ENCODE measurements at places on chromosomes 5 and 9.

GRCh38 chr5:74950836-74951515 lies 84.8 kb upstream of the FAM169A start:
- DNase-seq = no peak

DNA sequence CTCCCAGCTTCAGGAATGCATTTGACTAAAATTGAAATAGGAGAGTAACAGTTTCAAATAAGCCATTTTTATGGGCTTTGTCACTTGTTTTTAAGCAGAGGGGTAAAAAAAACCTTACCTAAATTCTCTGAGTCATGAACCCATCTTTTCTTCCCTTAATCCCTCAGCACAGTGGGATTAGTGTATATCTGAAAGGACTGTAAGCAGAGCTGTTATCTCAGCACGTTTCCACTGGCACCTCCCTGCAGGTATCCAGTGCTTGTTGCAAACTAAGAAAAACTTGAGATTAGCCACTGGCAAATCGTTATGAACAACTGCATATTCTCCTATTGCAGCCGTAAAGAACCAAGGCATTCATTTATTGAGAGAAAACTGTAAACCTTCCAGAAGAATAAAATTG lies 872.7 kb downstream of the EFNA5 start:
- DNase-seq = no peak

GRCh38 chr9:21801683-21802417 lies 586 bp upstream of the MTAP start:
- no peak for DNase-seq

GRCh38 chr9:97332993-97333392 lies 25.5 kb downstream of the CCDC180 start:
- DNase-seq = no peak

DNA sequence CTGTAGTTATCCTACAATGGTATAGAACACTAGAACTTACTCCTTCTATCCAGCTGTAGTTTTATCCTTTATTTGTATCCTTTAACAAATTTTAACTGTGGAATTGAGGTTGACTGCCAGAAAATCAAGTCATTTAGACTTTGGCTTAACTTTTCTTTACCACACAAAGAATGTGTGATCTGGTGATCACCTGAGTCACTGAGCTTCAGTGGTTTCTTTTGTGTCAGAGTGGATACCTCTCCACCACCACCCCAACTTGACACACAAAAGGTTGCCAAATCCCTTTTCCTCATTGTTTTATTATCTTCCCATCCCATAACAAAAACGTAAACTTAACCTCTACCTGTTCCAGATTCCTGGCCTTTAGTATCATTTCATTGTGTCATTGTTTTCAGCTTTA lies 5.5 kb downstream of the OTULIN start:
- DNase-seq = no peak

DNA sequence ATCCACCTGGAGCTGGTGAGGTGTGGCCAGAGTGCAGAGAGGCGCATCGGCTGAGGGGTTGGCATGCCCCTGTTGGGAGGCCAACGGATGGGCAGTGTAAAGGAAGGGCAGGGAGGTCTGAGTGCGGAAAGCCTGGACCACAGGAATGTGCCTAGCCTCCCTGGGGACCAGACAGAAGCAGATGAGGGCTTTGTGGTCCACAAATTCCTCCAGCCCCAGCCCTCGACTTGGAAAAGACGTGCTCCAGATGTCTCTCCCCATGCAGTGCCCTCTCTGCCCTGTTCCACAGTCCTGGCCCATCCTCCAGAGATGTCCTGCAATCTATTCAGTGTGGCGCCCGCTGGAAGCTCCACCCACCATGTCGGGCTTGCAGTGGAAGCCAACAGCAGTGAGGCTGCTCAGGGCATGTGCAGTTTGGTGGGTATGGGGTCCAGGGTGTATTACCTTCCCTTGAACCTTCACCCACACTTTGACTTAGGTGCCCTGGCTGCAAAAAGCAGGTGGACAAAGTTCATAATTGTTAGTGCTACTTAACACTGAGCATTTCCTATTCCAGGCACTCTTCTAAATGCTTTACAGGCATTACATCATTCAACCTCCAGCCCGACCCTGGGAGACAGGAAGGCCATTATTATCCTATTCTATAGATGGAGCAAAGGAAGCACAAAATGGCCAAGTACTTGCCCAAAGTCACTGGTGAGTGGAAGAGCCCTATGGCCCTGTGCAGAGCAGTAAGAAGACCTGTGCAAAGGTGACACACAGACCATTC lies 120.2 kb upstream of the SLC25A48 start:
- no peak for DNase-seq

- DNase-seq = no peak
Observed at GRCh38 chr5:29114331-29114768, 2076.0 kb upstream of the CDH9 start.

GRCh38 chr5:158007336-158007735 lies 148.4 kb upstream of the CLINT1 start:
- no peak for DNase-seq

DNA sequence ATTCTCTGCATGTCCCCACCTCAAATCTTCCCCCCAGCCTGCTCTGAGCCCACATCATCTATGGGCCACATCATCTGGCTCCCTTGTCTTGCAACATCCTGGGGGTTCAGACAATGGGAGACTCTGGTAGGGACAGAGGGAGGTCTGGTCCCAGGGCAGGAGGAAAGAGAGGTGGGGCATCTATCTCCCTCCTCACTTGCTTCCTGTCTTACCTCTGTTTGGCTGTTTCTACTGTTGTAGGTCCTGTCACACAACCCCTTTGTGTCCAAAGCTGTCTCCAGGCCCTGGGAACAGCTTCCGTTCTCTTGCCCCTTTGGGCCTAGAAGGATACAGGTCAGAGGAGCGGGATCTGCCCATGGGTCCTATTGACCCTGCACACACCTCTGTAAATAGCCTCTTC lies 227.2 kb downstream of the NSG2 start:
- no peak for DNase-seq

GRCh38 chr9:129160712-129161533 lies 17.1 kb downstream of the IER5L start:
- no peak for DNase-seq

GRCh38 chr5:68395926-68396511 lies 180.5 kb downstream of the PIK3R1 start:
- no peak for DNase-seq

DNA sequence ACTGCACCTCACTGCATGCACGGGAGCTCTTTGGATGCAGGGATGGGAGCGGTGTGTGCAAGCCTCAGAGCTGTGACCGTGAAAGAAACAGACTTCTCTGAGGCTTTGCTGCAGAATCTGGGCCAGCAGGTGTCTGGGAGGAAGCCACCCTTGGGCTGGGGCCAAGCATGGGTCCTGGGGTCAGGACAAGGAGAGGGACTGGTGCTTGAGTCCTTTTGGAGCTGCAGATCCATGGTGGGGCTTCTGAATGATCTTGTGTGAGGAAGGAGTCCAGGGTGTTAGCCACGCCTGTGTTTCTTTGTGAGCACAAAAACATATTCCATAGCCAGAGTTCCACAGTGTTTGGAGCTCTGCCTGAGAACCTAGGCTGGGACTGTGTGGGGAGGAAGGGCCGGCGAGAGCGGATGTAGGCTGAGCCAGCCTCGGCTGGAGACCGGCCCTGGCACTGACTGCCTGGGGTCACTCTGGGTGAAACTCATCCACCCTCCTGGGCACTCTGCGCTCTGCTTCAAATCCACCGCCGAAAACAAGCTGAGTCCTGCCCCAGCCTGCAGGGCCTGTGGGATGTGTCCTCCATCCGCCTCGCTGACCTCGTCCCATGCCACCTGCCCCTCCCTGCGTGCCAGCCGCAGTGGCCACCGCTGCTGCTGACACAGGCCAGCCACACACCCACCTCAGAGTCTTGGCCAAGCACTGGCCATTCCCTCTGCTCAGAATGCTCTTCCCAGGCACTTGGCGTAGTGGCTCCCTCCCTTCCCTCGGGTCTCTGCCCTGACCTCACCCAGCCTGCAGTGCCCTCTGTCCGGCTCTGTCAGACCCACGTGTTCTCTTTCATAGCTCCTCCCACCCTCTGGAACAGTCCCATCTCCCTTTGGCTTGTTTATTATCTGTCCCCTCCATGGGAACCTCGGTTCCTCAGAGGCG lies 26.7 kb downstream of the ERGIC1 start:
- DNase-seq = no peak

- DNase-seq = peak; percentile 17
Observed at GRCh38 chr9:134983074-134983473, 65.4 kb upstream of the FCN1 start.

DNA sequence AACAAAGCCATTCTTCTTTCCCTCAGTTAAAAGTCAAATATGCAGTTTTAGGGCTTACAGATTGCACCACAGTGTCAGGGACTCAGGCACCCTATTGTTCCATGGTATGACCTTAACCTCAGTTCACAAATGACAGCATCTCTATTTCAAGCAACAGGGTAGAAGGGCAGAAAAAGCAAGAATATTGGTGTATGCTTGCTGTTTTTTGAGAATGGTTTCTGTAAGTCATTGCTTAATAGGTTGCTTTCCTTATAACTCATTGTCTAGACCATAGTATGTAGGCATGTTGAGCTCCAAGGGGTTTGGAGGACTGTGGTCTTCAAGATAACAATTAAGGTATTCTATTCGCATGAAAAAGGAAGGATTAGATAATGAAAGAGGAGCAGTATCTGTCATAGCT lies 183.5 kb upstream of the EDIL3 start:
- DNase-seq = no peak

DNA sequence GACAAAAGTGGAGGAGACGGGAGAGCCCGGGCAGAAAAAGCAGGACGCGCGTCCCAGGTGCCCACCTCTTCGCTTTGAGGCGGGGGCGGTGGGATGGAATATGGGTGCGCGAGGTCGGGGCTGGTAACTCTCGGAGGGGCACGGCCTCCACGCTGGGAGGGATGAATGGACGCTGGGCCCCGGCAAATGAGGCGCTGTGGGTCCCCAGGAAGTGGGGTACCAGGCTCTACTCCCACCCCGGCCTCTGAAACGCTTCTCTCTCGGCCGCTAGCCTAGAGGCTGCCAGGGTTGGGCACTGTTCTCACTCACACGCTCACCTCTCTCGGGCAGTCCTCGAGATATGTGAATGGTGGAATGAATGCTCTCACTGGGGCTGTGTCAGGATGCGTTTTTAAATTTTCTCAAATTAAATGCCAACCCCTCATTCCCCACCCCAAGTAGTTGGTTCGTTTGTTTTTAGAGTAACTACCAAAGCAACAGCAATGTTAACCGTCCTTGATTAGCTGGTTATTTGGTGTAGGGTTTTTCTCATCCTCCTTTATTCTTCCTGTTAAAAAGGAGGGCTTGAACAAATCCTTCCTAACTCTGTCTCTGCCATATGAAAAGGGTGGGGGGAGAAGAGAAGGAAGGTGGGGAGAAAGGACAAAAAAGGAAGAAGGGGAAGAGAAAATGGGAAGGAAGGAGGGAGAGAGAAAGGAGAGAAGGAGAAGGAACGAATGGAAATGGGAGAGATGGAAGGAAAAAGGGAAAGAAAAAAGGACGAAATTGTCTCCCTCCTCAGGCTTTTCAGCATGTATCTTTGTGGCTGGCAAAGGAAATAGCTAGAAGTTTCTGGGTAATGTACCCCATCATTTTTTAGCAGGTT lies 1.3 kb upstream of the EBF1 start:
- DNase-seq = no peak

DNA sequence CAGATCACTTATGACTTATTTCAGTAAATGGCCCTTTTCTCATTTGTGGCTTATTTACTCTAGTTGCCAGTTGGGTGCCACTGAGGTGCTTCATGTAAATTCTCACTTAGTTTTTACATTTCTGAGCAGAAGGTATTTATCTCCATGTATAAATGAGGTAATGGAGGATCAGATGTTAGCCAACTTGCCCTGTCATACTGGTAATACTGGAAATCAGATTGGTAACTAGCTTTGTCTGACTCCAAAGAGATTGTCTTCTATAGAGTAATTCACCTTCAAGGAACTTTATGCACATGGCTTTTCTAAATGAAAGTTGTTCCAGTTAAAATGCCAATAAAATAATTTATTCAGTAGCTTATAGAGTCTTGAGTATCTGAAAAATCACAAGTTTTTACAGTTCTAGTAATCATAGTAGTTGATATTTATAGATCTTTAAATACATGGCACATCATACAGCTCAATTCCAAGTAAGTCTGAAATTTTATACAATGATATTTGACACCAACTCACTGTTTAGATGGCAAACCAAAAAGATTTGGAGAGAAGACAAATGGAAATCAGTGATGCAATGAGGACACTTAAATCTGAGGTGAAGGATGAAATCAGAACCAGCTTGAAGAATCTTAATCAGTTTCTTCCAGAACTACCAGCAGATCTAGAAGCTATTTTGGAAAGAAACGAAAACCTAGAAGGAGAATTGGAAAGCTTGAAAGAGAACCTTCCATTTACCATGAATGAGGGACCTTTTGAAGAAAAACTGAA lies 28.8 kb downstream of the RAB14 start:
- no peak for DNase-seq

DNA sequence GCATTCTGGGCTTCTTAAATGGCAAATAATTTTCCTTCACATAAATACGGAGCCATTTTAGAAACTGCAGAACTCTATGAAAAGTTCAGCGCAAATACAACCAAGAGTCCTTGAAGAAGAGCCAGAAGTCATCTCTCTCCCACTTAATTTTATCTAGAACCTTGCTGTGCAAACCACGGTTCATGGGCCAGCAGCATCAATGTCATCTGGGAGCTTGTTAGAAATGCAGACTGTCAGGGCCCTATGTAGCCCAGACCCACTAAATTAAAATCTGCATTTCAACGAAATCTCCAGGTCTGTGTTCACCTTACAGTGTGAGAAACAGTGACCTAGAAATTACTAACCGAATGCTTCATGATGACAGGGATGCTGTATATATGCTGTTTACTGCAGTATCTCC lies 12.2 kb downstream of the EFNA5 start:
- DNase-seq = no peak

DNA sequence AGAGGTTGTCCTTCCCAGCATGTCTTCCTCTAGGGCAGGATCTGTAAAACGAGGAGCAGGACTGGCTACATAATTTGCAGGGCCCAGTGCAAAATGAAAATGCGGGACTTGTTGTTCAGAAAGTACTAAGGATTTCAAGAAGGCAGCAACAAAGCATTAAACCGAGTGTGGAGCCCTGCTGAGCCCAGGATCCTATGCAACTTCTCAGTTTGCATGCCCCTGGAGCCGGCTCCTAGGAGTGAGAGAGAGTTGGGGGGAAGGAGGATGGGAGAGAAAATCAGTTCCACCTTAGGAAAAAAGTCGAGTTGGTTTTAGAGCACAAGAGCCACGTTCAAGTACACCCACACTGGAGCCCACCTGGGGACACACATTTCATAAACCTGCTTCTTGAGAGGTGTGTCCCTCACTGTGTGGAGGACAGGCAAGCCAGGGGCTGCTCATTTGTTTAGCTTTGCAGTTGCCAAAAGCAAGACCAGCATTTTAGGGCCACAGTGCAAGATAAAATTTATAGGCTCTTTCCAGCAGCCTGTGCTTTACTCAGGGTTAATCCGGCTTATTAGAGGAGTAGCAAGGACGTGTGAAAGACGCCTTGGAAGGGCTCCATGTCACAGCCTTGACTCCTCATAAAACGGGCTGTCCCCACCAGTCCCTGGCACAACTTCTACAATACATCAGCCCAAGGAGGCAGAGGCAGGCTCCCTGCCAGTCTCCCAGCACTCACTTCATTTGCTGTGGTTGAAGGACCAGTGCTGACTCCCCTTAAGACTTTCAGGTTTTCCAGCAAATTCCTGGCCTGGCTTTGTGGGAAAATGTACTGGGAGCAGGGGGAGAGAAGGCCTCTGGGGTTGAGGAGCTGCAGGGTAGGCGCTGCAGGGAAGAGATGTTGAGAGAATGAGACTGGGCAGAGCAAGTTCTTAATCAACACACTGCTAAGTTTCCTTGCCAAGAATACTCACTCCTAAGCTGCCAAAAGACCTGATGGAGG lies 159.7 kb upstream of the SEMA6A start:
- DNase-seq = no peak

- no peak for DNase-seq
Observed at GRCh38 chr9:36603006-36603405, 30.3 kb downstream of the MELK start.
